ENCODE measurements at places on chromosomes 1 and 21.

- no peak for DNase-seq
Observed at GRCh38 chr21:18812308-18812707, 408.7 kb upstream of the TMPRSS15 start.

- no peak for DNase-seq
Observed at GRCh38 chr1:147046189-147046862, 108.2 kb downstream of the NBPF12 start.

GRCh38 chr1:24903560-24903954 is 26.5 kb downstream of the RUNX3 start:
- no peak for DNase-seq

- DNase-seq, result no peak
Observed at GRCh38 chr1:27163093-27163492, 8.2 kb upstream of the SLC9A1 start.

DNA sequence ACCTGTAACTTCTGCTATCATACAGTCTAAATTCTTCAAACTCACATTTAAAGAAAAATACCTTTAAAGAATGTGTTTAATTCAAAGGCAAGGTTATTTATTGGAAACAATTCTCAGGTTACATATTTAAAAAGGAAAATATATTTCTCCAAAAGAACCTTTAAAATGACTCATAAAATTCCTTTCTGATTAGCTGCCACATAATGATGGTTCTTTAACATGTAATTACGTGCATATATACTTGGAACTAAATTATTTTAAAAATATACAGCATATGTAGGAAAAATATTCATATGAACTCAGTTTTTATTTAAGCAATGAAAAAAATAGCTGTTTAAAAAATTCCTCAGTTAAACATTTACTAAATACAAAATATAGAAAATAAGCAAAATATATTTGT is 173.6 kb downstream of the COP1 start:
- DNase-seq, result no peak

DNA sequence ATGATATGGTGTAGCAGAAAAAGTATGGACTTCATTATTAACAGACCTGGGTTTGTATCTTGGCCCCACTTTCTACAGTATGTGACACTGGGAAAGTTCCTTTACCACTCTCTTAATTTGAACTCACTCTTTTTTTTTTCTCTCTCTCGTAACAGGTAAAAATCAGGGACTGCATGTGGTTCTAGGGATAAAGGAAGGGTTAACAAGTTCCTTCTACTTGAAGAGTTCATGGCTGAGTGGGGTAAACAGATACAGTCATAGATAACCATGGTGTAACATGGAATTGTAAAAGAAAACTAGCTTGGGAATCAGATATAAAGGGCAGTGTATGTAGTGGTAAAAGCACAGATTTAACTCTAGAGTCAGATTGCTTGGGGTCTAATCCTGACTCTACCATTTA is 21.2 kb downstream of the ZYG11B start:
- no peak for DNase-seq

DNA sequence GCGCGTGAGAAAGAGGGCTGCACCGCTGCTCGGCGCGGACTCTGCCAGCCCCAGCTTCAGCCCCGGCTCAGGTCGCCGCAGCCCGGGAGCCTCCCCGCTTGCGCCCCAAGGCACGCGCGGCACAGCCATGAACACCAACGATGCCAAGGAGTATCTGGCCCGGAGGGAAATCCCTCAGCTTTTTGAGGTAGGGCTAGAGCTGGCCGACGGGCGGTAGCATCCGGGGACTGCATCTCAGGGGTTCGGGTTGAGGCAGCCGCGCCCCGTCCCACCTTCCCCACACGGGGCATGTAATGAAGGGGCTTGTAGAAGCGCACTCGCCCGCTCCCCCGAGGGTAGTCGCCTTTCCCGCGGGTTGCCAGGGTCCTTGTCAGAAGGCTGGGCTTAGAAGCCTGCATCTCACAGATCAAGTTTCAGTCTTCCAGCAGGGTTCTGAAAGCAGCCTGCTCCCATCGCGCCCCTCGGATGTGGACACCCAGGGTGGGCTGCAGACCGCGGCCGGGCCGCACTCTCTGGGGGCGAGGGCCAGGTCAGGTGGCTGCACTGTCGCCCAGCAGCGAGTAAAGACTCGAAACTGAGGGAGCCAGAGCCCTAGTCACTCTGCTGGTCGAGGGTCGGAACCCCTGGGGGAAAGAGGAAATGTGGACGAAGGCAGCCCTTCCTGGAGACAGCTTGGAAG is 507 bp downstream of the AK5 start:
- DNase-seq, result peak; percentile 14

DNA sequence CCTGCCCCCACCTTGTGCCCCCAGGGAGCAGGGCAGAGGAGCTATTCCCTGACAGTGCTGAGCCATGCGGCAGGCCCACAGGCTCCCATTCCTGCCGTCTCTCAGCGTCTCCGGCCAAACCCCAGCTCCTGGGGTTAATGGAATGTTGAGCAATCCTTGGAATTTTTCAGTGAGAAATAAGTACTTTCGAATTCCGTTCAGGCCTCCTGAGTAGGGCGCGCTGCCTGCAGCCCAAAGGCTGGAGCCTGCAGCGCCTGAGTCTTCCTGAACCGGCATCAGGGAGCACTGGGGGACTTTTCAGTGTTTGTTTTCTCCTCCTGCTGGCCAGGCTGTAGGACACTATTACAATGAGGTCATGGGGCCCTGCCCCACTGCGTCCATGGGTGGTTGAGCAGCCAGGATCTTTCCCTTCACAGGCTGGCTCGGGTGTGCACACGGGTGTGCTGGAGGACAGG is 33.3 kb upstream of the CSF1 start:
- DNase-seq, result no peak

- DNase-seq, result no peak
Observed at GRCh38 chr1:61244114-61244513, 161.8 kb downstream of the NFIA start.

GRCh38 chr21:39316729-39317128 is 3.3 kb upstream of the BRWD1 start:
- DNase-seq, result no peak

DNA sequence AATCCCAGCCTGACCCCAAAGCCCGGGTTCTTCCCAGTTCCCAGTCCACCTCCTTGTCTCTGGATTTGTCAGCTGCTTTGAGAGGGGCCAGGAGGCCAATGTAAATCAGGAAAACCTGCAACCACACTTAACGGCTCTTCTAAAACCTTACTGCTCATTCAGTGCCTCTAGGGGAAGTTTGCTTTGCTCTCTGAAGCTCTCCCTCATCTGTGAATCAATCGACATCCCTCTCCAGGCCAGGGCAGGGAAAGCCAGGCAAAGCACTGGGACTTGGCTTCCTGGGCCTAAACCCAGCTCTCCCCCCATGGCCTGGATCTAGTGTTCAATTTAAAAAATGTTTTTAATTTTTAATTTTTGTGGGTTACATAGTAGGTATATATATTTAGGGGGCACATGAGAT is 9.3 kb downstream of the NKAIN1 start:
- no peak for DNase-seq

DNA sequence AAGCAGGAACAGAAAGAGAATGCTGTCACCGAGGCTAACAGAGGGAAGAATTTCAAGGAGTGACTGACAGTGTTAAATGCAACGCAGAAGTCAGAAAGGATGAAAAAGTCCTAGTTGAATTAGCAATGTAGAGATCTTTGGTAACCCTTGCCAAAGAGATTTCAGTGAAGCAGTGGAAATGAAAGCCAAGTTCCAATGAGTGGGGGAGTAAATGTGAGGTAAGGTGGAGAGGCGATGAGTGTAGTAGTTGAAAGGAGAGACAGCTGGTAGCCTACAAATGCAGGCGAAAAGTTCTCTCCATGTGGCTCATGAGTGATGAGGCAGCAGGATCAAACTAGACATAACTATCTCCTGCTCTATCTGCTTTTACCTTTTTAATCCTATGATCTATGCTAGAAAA is 74.6 kb upstream of the IPO9 start:
- DNase-seq, result no peak

GRCh38 chr21:44049182-44049581 is 37.1 kb downstream of the TRAPPC10 start:
- no peak for DNase-seq

DNA sequence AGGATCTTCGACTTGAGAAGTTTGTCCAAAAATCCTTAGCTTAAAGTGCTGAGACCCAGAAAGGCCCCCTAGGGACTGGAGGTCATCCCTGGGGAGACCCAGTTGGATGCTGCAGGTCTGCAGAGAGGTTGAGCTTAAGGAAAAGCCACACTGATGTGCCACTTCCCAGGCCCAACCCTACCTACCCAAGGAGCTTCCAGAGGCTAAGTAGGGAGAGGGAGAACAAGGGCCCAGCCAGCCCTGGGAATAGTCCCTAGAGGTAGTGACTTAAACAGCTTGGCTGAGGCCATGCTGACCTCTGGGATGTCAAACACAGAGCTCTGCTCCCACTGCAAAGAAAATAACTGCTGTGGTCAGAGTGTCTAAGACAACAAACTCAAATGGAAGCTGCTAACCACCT is 693.7 kb downstream of the MATN1 start:
- DNase-seq, result no peak

DNA sequence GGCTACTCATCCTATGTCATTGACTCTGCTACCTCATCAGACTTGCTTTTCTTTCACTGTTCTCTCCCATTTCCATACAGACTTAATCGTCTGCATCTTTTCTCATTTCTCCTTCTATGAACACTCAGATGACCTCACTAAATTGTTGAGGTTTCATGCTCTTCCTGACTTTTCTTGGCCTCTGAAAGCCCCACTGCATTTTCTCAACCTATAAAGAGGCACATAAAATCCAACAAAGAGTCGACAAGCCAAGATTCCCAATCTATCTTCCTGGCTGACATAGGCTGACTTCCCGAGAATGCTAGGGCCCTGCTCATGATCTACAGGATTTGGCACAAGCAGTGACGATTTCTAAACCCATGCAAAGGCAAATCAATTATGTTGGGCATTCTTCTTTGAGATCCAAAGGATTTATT is 280.8 kb upstream of the DPYD start:
- no peak for DNase-seq

DNA sequence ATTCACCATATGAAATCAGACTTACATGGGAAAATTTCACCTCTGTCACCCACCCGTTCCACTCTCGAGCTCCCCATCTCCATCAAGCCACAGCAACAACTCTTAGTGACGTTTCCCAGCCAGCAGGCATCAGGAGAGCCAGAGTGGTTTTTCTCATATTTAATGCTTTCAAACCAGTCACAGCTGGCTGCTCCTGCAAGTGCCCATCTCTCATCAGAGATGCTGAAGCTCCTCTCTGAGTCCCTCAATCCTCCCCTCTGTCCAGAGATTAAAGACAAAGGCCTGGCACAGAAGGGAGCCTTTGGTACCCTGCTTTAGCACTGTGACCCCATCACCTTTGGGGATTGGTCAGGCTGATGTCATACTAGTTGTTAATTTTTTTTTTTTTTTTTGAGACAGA is 277.3 kb downstream of the DNM3 start:
- DNase-seq, result no peak

GRCh38 chr1:15303935-15304334 is 56.9 kb downstream of the FHAD1 start:
- no peak for DNase-seq

GRCh38 chr21:37563641-37564340 is 197.2 kb downstream of the DYRK1A start:
- DNase-seq, result peak; percentile 79

DNA sequence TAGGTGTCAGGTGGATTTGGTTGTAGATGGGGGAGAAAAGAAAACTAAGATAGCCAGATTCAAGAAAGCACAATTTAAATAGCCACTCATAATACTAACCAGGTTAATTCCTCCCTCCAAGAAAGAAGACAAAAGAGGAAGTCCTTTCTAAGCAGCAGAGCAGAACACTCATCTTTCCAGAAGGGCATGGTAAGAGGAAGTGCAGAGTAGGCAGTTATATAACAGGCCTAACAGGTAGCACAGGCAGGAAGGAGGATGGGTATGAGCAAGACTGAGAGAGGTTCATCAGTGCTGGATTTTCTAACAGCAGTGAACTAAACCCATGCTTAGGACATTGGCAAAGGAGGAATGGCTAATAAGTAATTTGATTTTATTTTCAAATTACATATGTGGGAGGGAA is 517.5 kb downstream of the PLPP3 start:
- no peak for DNase-seq

DNA sequence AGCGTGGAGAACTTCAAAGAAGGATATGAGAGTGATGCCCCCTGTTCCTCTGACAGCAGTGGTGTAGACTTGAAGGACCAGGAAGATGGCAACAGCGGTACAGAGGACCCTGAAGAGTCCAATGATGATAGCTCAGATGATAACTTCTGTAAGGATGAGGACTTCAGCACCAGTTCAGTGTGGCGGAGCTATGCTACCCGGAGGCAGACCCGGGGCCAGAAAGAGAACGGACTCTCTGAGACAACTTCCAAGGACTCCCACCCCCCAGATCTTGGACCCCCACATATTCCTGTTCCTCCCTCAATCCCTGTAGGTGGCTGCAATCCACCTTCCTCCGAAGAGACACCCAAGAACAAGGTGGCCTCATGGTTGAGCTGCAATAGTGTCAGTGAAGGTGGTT is 14.0 kb downstream of the CERS2 start:
- DNase-seq, result no peak

- no peak for DNase-seq
Observed at GRCh38 chr1:65150583-65151263, 2.7 kb downstream of the AK4 start.

GRCh38 chr1:181398544-181398943 is 84.8 kb upstream of the CACNA1E start:
- DNase-seq, result no peak

- no peak for DNase-seq
Observed at GRCh38 chr1:118339400-118340124, 154.5 kb upstream of the SPAG17 start.

GRCh38 chr1:65148548-65149350 is 746 bp downstream of the AK4 start:
- DNase-seq, result peak; percentile 20

GRCh38 chr1:73676186-73676585 is 521.8 kb downstream of the LRRIQ3 start:
- no peak for DNase-seq

DNA sequence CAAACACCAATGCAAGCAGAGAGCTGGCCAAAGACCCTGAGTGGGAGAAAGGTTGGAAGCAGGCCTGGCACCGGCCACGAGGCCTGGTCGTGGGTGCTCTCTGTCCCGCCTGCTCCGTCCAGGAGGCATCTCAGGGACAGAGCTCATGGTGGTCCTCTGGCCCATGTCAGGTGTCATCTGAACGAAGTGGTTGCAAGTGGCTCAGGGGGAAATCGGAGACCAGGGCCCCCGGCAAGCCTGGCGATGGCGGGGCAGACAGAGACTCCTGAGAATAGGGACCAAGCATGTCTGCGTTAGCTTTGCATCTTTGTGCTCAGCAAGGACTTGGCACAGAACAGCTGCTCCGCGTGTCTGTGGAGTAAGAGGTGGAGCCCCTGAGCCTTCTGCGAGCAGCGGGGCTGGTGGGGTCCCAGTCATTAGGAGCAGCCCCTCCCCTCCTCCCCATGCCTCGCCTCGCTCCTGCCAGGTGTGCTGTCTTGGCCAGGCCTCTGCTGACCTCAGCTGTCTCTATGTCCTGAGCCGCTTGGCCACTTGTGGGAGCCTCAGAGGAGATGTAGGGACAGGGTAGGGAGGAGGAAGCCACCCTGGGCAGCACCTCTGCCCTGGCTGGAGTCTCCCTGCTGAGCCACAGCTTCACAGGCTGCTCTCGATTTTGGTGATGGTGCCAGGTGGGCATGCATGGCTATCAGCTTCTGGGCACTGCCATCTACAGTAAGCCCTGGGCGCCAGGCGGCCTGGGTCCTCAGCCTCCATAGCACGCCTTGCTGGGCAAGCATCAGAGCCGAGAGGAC is 362.9 kb upstream of the VAMP3 start:
- DNase-seq, result no peak

Measured in stimulated activated CD4-positive, alpha-beta T cell treated with anti-CD3 and anti-CD28 coated beads, Interleukin-15, amount 100 ng/mL, for 1 hour (primary cell).